Sigmoid colon (tissue), 7 donors: ENCODE measurements at places on chromosomes 2 and 18. TPM values are rescaled to one million over a fixed set of nuclear protein-coding genes. Genes with fewer than 3 reads are reported as not detected.

GRCh38 chr2:163345795-163346573, 389.8 kb downstream of the FIGN start:
- no peak for DNase-seq
- H3K36me3 ChIP-seq = no peaks in the 10 kb centered on the region
- H3K4me1 ChIP-seq = peaks cover 13% of the 10 kb centered on the region
- H3K4me3 ChIP-seq = no peak overlapping the region
- H3K27ac ChIP-seq = no peak overlapping the region
- H3K27me3 ChIP-seq = no peaks in the 10 kb centered on the region

DNA sequence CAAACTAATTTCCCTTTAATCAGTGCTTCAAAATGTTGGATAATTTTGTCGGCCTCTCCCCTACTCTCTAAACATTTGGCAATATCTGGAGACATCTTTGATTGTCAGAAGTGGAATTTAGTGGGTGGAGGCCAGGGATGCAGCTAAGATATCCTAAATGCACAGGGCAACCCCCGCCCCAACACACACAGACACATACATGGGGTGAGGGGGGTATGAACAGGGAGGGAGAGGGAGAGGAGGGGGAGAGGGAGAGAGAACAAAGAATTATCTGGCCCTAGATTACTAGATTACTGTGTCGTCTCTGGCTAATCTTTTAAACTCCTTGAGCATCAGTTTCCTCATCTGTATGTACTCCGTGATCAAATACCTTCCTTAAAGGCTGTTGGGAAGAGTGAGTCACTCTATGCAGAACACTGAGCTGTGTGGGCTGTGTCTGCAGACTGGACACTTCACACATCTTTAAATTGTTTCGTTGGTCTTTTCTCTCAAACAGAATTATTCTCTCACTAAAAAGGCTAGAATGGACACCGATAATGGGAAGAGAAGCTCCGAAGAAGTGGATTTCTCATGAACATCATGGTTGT, 2.9 kb downstream of the RNF149 start:
- H3K27ac ChIP-seq = peak overlapping the region; percentile 90
- peak overlapping the region; percentile 93 for H3K4me3 ChIP-seq
- no peaks in the 10 kb centered on the region for H3K27me3 ChIP-seq
- H3K36me3 ChIP-seq = no peaks in the 10 kb centered on the region
- DNase-seq = no peak

Gene KYNU
- total RNA-seq = 2.3 TPM

Gene CLEC4F
- total RNA-seq = not detected

DNA sequence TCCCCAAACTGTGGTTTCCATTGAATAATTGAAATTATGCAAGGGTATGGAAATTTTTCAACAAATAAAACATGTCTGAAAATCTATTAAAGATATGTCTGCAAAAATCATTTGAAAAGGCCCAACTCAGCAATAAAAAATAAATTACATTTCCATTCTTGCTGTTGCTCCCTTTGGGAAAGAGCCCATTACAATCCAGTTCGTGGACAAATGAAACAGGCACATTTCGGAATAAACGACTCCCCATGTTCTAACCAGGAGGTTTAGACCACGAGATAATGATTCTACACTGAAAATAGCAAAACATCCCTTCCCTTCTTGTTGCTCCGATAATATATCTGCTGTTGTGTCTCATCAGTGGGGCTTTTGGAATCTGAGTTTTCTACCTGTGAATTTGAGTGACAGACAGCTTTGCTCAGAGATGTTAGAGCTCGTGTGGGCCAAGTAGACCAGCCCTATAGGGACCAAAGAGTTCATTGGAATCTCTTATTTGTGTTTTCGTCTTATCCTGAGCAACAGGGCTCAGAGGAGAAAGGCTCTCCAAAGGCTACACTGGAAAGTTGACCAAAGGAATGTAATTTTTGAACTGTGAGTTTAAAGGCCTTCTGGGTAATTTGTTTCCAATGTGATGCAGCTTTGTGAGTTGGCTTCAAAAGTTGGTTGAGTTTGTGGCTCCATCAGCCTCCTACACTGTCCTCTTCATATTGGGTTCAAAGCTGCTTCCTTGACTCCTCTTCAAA, 119.5 kb downstream of the ACTR3 start:
- H3K36me3 ChIP-seq = no peaks in the 10 kb centered on the region
- no peak overlapping the region for H3K27ac ChIP-seq
- no peak overlapping the region for H3K4me3 ChIP-seq

DNA sequence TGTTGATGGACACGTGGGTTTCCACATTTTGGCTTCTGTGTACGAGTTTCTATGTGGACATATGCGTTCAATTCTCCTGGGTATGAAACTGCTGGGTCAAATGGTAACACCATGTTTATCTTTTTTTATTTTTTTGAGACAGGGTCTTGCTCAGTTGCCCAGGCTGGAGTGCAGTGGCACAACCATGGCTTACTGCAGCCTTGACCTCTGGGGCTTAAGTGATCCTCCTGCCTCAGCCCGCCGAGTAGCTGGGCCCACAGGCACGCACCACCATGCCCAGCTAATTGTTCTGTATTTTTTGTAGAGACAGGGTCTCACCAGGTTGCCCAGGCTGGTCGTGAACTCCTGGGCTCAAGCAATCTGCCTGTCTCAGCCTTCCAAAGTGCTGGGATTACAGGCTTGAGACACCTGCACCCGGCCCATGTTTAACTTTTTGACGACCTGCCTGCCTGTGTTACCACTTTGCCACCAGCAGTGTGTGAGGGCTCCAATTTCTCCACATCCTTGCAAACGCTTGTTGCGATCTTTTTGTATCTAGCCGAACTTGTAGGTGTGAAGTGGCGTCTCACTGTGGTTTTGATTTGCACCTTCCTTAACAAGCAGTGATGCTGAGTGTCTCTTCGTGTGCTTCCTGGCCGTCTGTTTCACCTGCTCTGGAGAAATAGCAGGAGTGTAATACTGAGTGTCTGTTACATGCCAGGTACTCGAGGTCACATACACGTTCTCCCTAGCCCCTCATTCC, 6.9 kb downstream of the HSBP1L1 start:
- no peak overlapping the region for H3K4me3 ChIP-seq
- peaks cover 15% of the 10 kb centered on the region for H3K36me3 ChIP-seq
- no peak overlapping the region for H3K27ac ChIP-seq
- no peak for DNase-seq

Gene RNF125
- 0.95 TPM for total RNA-seq

DNA sequence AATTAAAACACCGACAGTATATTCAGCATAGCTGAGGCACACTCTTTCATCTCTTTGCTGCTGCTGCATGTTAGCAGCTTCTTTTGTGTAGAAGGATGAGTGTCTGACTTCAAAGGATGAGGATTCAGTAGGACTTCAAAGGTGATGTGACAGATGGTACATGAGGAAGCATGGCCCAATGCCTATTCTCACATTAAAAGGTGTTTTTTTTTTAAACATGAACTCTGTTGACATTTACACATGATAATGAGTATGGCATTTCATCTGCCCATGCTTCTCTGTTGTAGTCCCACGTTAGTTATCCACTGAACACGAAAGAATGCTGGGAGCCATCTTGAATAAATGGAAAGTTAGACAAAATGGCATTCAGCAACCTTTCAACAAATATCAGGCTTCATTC, 1950.8 kb upstream of the PIK3C3 start:
- no peaks in the 10 kb centered on the region for H3K27me3 ChIP-seq
- no peaks in the 10 kb centered on the region for H3K4me1 ChIP-seq
- H3K27ac ChIP-seq = no peak overlapping the region
- DNase-seq = no peak
- H3K4me3 ChIP-seq = no peak overlapping the region
- H3K36me3 ChIP-seq = no peaks in the 10 kb centered on the region

Gene ATOH8
- 12.4 TPM for total RNA-seq

Gene B3GNT7
- total RNA-seq = 2.9 TPM

GRCh38 chr2:112007493-112007892, 47.6 kb upstream of the TMEM87B start:
- no peaks in the 10 kb centered on the region for H3K4me1 ChIP-seq
- no peak overlapping the region for H3K27ac ChIP-seq
- H3K36me3 ChIP-seq = peaks cover 12% of the 10 kb centered on the region
- DNase-seq = no peak
- H3K27me3 ChIP-seq = no peaks in the 10 kb centered on the region

- no peak overlapping the region for H3K4me3 ChIP-seq
- DNase-seq = no peak
- H3K4me1 ChIP-seq = no peaks in the 10 kb centered on the region
- H3K36me3 ChIP-seq = no peaks in the 10 kb centered on the region
- H3K27ac ChIP-seq = no peak overlapping the region
These were observed 346.7 kb upstream of the LRATD1 start for GRCh38 chr2:14285812-14286211.

- H3K27me3 ChIP-seq = no peaks in the 10 kb centered on the region
- H3K36me3 ChIP-seq = no peaks in the 10 kb centered on the region
These were observed 103.6 kb downstream of the NXPH2 start for GRCh38 chr2:138676619-138677021.

DNA sequence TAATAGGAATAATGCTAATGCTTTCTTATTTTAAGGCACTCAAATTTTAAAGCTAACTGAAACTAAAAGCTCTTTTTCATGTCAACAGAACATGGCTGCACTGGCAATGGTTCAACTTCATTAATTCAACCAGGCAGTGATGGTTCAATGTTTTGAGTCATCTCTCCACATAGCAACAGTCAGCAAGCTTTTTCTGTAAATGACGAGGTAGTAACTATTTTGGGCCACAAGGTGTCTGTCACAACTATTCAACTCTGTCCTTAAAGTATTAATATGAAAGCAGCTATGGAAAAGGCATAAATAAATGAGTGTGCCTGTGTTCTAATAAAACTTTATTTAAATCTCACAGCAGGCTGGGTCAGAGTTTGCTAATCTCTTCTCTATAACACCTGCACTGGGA, 1425.6 kb upstream of the PIK3C3 start:
- DNase-seq = no peak
- no peaks in the 10 kb centered on the region for H3K4me1 ChIP-seq
- no peaks in the 10 kb centered on the region for H3K27me3 ChIP-seq
- H3K27ac ChIP-seq = no peak overlapping the region

Gene LCT
- not detected for total RNA-seq

- no peak overlapping the region for H3K27ac ChIP-seq
- H3K27me3 ChIP-seq = no peaks in the 10 kb centered on the region
- H3K4me1 ChIP-seq = no peaks in the 10 kb centered on the region
- DNase-seq = no peak
These were observed 96.1 kb upstream of the ZEB2 start for GRCh38 chr2:144615866-144616565.

Gene PSMA8
- total RNA-seq = not detected

- no peaks in the 10 kb centered on the region for H3K27me3 ChIP-seq
- H3K4me1 ChIP-seq = no peaks in the 10 kb centered on the region
- H3K27ac ChIP-seq = no peak overlapping the region
- DNase-seq = peak; percentile 52
- H3K4me3 ChIP-seq = no peak overlapping the region
- no peaks in the 10 kb centered on the region for H3K36me3 ChIP-seq
These were observed 1.7 kb downstream of the ZAP70 start for GRCh38 chr2:97714950-97715652.

Gene EMILIN2
- total RNA-seq = 6.1 TPM

Gene KCNK3
- total RNA-seq = 12.2 TPM

GRCh38 chr2:192499476-192499875, 304.7 kb upstream of the TMEFF2 start:
- H3K27me3 ChIP-seq = no peaks in the 10 kb centered on the region
- no peaks in the 10 kb centered on the region for H3K36me3 ChIP-seq
- no peak overlapping the region for H3K4me3 ChIP-seq
- H3K4me1 ChIP-seq = no peaks in the 10 kb centered on the region

DNA sequence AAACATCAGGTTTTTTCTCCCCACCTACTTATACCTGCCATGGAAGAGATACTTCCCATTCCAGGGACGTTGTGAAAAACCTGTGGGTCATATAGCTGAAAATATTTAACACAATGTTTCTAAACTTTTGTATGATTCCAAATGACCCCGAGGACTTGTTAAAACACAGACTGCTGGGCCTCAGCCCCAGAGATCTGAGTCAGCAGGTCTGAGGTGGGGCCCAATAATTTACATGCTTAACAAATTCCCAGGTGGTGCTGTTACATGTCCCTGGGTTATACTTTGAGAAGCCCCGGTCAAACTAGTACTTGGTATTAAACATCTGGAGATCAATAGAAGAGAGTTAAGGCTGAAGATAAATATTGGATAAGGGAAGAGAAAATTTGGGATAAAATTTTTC, 71.4 kb upstream of the FRZB start:
- DNase-seq = no peak
- H3K27me3 ChIP-seq = no peaks in the 10 kb centered on the region
- H3K36me3 ChIP-seq = no peaks in the 10 kb centered on the region
